Fibroblast of villous mesenchyme (primary cell): ENCODE measurements at places on chromosomes 3 and 15. TPM values are rescaled to one million over a fixed set of nuclear protein-coding genes. Genes with fewer than 3 reads are reported as not detected.

PDIA3 gene
- total RNA-seq, result 120 and 185 TPM in 2 replicates

DNA sequence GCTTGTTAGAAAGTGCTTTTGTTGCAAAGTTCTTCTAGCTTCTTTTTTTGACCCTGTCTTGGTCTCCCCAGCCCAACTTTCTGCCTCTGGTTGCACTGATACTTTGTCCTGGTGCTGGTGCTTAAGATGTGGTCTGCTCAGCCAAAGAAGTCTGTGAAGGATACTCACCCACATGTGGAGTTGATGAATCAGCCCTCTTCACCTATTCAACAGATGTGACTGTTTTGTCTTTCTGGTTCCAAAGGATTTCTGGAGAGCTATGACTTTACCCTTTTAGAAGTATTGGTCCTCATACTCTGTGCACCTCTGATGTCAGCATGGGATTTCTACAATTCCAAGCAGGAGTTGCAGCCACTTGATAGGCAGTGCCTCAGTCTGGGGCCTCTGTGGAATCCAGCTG lies 84.1 kb downstream of the PCCB start:
- DNase-seq, result no peak

DNA sequence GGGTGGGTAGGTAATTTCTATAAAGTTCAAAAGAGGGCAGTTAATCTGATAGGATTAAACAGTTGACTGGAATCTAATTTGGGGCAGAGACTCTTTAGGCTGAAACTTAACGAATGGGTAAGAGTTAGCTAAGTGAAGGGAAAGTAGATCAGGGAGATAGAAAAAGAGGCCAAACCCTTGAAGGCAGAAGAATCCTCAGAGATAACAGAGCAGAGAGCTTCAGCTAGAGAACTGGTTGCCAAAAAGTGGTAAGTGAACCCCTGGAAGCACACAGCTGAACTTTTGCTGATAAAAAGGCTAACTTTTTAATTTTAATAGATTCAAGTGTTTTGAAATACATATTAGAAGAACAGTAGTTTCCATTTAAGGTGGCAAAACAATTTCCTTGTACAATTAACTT lies 99.2 kb downstream of the FHIT start:
- no peak for DNase-seq

GRCh38 chr15:100615801-100616200 lies 13.4 kb downstream of the ASB7 start:
- DNase-seq, result peak; percentile 57

- DNase-seq, result no peak
Measured at GRCh38 chr3:196800742-196801434, 61.2 kb downstream of the PAK2 start.

FGD5 gene
- total RNA-seq, result under 0.01 TPM in 1 of 2 replicates, not detected in the other
